Fibroblast of skin of right biceps (primary cell): ENCODE measurements at places on chromosomes 7 and 10.

- DNase-seq = no peak
Measured at GRCh38 chr10:69504576-69505250, 53.4 kb downstream of the TSPAN15 start.

DNA sequence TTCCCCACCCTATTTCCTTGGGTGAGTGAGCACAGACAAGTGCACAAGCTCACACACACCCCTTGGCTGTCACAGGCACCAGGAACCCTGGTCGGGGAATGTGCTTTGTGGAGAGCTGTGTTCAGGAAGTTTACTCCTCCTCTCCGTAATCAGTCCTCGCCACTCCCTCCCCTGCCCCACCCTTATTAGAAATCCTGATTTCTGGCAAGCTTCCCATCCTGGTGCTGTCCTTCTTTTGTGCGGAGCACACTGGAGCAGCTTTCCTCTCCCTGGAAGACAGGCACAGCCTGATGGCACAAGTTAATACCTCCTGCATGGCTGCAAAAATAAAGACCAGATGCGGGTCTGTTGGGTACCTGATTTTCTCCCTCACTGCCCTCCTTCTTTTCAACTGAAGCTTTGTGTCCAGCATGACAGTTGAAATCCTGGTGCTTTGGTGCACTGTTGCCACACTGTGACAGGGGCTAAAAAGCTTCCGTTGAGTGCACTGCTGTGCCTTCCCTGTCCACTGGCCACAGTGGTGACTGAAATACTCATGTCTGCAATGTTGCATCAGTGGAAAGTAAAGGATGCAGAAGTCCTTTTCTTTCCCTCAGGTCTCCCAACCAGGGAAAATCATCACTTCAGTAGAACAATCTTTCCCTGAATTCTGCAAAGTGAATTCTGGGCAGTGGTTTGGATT lies 55.0 kb downstream of the LRRC4 start:
- DNase-seq = no peak

- no peak for DNase-seq
Measured at GRCh38 chr7:30925117-30925516, 13.5 kb downstream of the AQP1 start.

DNA sequence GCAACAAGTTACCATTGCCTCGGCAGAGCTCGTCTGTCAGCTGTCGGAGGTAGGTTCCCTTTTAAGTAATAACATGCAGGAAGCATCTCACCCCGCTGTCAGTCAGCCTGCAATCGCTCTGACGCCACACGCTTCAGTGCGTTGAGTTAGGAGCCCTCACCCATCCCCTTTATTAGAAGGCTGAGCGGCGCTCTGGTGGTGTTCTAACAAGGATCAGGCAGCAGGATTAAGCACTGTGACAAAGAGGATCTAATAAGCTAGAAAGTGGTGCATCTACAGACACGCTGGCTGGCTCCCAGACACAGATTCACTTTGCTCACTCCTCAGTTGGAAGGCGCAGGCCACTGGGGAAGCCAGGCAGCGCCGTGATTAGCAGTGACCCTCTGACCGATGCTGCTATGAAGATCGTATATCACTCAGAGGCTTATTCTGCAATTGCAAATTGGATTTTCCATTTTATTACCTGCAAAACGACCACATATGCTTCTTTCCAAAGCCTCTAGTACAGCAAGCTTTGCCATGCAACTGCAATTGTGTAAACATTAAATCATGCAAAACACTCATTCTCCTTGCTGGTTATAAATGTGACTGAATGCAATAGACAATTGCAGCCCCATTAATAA lies 117.7 kb downstream of the RSU1 start:
- DNase-seq = no peak

GRCh38 chr10:103901299-103901698 lies 16.7 kb downstream of the STN1 start:
- no peak for DNase-seq

DNA sequence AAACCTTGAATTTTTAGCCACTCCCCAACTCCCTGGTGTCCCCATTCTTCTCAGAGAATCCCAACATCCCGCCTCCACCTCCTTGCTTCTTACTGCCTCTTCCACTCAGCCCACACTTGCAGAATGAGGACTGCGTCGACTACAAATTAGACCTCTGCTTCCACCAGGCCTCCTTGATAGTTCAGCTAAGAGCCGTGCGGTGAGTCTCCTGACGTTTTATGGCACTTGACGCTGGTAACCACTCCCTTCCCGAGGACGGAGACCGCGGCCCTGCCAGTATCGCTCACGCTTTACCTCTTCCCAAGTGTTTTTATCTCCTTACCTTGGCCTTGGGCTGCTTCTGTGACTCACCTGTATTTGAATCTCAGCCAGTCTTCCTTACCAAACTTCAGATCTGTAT lies 31.1 kb downstream of the RBM17 start:
- no peak for DNase-seq
